ENCODE measurements at places on chromosomes 4 and X.

GRCh38 chr4:25144870-25145481, 15.3 kb downstream of the SEPSECS start:
- no peak for DNase-seq

DNA sequence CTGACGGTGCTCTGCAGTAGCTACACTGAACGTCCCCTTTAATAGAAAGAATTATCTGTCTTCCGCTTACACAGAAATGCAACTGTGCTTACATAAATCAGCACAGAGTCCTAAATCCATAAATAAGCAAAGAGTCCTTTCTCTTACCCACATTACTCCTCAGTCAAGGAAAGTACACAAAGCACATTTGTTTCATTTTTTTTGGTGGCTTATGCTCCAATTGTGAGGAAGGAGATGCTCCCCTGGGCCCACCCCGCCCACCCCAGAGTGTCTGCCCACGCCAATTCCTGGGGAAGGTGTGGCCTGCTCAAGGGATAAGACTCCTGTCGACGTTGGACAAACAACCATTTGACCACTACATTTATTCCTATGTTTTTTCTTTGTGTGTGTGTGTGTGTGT, 53.8 kb downstream of the CPLX1 start:
- no peak for DNase-seq

DNA sequence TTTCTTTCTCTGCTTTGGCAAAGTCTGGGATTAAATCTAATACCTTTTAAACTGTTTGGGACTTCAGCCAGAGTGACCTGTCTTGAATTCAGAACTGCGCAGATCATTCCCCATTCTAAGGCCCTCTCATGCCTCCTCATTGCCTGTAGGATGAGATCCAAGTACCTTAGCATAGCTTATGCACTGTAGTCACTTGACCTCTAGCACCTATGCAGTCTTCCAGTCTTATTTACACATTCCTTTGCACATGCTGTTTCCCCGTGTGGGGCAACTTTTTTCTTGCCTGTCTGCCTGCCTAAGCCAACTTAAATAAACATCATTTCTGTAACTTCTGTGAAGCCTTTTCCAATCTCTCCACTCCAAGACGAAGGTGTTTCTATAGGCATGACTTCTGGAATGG, 68.4 kb downstream of the AR start:
- no peak for DNase-seq

- DNase-seq, result no peak
Observed at GRCh38 chrX:43677993-43678392, 21.9 kb downstream of the MAOA start.

- DNase-seq, result no peak
Observed at GRCh38 chr4:1797861-1798579, 4.9 kb downstream of the FGFR3 start.

DNA sequence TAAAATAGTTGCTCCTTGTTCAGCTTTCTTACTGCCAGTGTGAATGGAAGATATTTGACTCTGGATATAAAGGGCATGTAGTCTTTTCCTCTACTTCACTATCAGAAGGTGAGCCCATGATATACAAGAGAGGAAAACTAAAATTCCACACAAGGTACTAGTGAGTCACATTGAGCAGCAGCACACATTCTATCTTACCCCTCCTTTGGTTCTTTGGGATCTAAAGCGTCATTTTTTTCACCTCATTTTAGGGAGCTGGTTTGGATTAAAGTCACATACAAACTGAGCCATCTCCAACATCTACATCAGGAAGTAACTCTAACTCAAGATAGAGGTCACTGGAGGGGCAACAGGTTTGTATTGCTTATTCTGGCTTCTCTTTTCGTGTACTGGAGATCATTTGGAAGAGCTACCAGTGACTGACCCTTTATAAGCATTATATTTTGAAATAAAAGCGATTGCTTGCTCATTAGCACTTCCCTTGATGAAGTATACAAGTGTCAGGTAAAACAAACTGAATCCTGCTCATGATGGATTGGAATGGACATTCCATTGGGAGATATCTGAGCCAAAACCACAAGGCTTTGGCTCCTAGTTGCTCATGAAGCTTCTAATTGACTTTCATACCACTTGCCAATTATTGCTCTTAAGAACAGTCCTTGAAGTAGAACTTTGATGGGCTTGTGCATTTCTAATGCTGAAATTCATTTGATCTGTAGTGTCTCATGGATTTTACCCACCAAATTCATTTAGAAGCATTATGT, 124.1 kb downstream of the SPCS3 start:
- no peak for DNase-seq

GRCh38 chr4:25367004-25367621, 9.9 kb upstream of the ANAPC4 start:
- no peak for DNase-seq

GRCh38 chr4:17911608-17912007, 100.8 kb downstream of the NCAPG start:
- DNase-seq, result no peak

- no peak for DNase-seq
Observed at GRCh38 chrX:75642811-75643361, 120.0 kb upstream of the ZDHHC15 start.

DNA sequence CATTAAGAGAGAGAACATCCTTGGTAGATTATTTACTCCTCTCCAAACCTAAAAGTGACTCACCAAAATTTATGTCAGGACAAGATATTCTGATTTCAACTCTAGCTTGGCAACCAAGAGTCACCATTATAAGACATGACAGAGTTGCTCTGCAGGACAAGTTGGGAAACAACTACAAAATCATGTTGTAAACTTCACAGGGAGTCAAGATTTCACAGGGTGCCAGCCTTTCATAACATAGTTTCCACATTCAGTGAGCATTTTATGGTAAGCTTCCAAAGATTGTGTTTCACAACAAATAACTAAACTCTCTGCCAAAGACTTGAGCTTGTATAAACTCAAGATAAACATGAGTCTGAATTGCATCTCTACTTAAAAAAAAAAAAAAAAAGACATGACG, 121.0 kb upstream of the DIAPH2 start:
- DNase-seq, result no peak

DNA sequence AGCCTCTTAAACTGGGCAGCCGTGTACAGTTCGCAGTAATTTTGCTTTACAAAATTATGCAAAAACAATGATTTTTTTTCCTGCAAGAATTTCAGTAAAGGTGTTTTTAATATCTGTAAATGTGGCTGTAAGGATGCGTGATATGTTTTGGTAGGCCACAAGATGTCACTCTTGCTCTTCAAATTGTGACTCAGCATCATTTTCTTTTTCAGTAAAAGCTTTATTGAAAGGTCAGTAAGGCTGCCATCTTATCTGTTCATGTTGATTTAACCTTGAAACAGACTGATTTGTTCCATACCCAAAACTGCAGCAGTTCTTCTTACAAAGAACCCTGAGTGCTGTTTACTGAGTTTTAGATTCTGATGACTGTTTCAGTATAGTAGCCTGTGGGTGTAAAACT, 39.9 kb downstream of the TXLNG start:
- no peak for DNase-seq

DNA sequence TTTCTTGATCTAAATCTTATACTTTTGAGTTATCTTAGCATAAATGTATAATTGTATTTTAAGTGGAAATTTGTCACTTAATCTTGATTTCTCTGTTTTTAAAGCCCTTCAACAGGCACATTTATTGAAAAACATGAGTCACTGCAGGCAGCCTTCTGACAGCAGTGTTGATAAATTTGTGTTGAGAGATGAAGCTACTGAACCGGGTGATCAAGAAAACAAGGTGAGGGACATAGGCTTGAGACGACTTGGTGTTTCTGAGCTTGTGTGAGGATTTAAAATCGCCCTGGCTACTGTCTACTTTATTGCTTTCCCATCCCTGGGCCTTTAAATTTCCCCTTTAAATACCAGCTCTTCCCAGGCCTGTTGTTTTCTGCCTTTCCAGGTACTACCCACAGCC, 55.7 kb downstream of the HTT start:
- DNase-seq, result no peak

- no peak for DNase-seq
Observed at GRCh38 chrX:50448565-50448964, 22.1 kb downstream of the DGKK start.

DNA sequence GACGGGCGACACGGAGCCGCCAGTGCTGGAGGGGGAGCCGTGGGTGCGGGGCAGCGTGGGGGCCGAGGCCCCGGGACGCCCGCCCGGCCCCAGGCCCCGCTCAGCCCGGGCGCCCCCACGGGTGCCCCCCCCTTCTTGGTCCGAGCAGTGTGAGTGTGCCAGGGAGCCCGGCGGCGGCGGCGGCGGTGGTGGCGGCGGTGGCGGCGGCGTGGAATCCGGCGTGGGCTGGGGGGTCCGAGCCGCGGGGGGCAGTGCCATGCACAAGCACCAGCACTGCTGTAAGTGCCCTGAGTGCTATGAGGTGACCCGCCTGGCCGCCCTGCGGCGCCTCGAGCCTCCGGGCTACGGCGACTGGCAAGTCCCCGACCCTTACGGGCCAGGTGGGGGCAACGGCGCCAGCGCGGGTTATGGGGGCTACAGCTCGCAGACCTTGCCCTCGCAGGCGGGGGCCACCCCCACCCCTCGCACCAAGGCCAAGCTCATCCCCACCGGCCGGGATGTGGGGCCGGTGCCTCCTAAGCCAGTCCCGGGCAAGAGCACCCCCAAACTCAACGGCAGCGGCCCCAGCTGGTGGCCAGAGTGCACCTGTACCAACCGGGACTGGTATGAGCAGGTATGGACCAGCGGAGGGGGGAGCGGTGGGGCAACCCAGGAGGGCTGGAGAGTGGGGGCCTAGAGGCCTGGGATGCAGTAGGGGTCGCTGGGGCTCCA, 466 bp downstream of the DLG3 start:
- DNase-seq, result no peak

DNA sequence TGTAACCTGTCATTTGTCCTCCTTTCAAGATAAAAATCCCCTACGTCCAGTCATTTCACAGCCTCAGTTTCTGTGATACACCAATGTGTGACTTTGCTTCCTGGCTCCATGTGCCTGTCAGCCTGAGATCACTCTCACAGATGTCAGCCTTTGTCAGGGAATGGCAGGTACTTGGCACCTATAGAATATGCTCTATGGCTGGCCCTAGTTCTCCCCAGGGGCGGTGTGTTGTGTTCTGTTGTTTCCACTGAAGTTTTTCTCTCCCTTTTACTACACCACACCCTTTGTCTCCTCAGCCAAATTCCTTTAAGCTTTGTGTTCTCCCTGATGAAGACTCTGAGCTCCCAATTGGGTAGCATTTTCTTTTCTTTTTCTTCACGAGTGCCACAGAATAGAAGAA, 81.7 kb downstream of the ALPK1 start:
- no peak for DNase-seq

DNA sequence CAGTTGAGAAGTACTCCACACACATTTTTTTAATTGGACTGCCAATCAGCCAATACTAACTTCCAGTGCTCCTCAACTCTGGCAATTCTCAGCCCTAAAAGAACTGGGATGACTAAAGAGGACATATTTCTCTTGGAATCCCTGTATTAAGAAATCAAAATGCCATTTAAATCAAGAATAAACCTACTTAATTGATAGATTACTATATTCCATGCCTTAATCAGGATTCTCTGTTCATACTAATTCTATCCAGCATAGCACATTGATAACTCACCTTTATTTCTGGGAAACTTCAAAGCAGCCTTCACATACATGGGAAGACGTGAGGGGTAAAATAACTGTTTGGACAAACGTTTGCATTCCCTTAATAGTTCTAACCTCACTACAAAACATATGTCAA, 93.0 kb upstream of the DKK2 start:
- DNase-seq, result no peak

GRCh38 chr4:5796976-5797375, 86.0 kb downstream of the EVC start:
- DNase-seq, result no peak

DNA sequence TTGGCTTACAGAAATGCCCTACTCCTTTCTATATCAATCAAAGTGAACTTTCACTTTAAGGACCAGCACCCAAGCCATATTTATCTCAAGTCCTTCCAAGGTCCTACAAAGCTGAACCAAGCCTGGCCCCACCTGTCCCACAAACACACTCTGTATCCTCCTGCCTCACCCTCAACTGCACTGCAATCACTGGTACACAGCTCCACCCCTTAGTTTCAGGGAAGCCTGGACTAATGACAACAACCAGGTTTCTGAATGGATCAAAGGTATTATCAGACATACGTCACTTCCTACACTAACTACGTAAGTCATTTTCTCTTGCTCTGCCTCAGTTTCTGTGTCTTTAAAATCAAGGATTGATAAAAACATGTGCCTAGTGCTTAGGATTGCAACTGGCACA, 205.6 kb upstream of the HS3ST1 start:
- no peak for DNase-seq

DNA sequence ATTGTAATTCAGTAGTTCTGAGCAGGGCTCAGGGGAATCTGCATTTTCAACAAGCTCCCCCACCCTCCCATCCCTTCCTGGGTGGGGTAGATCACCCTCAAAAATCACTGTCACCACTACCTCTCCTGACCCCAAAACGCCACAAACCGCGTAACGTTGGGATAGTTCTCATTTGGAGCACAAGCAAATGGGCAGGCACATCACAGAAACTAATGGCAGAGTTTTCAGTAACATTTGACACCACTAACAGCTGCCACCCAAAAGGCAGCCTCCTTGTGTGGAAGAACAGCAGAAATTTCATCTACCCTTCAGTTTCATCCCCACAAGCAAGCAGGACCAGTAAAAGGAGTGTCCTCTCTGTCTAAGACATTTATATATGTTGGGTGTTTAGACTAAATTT, 132.7 kb downstream of the PALLD start:
- DNase-seq, result no peak

GRCh38 chr4:183306811-183307210, 13.3 kb downstream of the CLDN22 start:
- no peak for DNase-seq

GRCh38 chrX:119809185-119809666, 17.8 kb upstream of the RPL39 start:
- no peak for DNase-seq

All from esophagus squamous epithelium (tissue), 5 donors.